B cell (primary cell): ENCODE measurements at places on chromosomes 4 and X. TPM values are rescaled to one million over a fixed set of nuclear protein-coding genes. Genes with fewer than 3 reads are reported as not detected.

Gene RS1
- total RNA-seq, result not detected in 2 replicates

Gene RPL39
- 3,259 and 3,356 TPM in 2 replicates for total RNA-seq

Gene BMX
- not detected in 2 replicates for total RNA-seq

Gene SPIN2A
- 3.3 and 3.7 TPM in 2 replicates for total RNA-seq

Gene RWDD4
- total RNA-seq, result 15.7 and 16.3 TPM in 2 replicates

Gene XG
- 0.56 TPM in 1 of 2 replicates, not detected in the other for total RNA-seq

Gene CFI
- not detected in 2 replicates for total RNA-seq

Gene BCORL1
- 14.3 and 14.4 TPM in 2 replicates for total RNA-seq

Gene L1CAM
- total RNA-seq, result 19.9 and 22.2 TPM in 2 replicates

Gene WNK3
- 1.2 and 1.8 TPM in 2 replicates for total RNA-seq

Gene DUSP9
- total RNA-seq, result not detected in 2 replicates

Gene AR
- total RNA-seq, result not detected in 2 replicates

Gene PIR
- 0.22 and 0.24 TPM in 2 replicates for total RNA-seq

Gene ASB5
- total RNA-seq, result not detected in 2 replicates

Gene CENPVL1
- total RNA-seq, result not detected in 2 replicates

Gene KANTR
- 26.8 and 32.6 TPM in 2 replicates for total RNA-seq

Gene PABPC4L
- total RNA-seq, result not detected in 2 replicates

Gene PAGE5
- total RNA-seq, result not detected in 2 replicates

Gene C4orf36
- total RNA-seq, result 0.85 TPM in 1 of 2 replicates, not detected in the other

Gene MAGEE2
- total RNA-seq, result not detected in 2 replicates

Gene PF4V1
- total RNA-seq, result not detected in 2 replicates

Gene IL13RA2
- not detected in 2 replicates for total RNA-seq

Gene STARD8
- 0.46 and 0.54 TPM in 2 replicates for total RNA-seq

Gene CFAP299
- not detected in 2 replicates for total RNA-seq

Gene NUDT11
- 0.24 TPM in 1 of 2 replicates, not detected in the other for total RNA-seq

Gene SULT1B1
- 0.10 and 0.12 TPM in 2 replicates for total RNA-seq

Gene ANXA5
- total RNA-seq, result 66.5 and 67.8 TPM in 2 replicates

Gene NPY2R
- total RNA-seq, result not detected in 2 replicates

Gene SPANXA1
- total RNA-seq, result not detected in 2 replicates

Gene TMPRSS11D
- not detected in 2 replicates for total RNA-seq

Gene MTNR1A
- not detected in 2 replicates for total RNA-seq

Gene HTRA3
- not detected in 2 replicates for total RNA-seq

Gene XAGE2
- total RNA-seq, result not detected in 2 replicates

Gene OPN1MW
- total RNA-seq, result not detected in 2 replicates

Gene FATE1
- not detected in 2 replicates for total RNA-seq

Gene ENAM
- total RNA-seq, result not detected in 2 replicates

Gene SCRG1
- not detected in 2 replicates for total RNA-seq

Gene SPACA5
- not detected in 2 replicates for total RNA-seq

Gene PRDM8
- 30.1 and 35.6 TPM in 2 replicates for total RNA-seq

Gene FAM53A
- total RNA-seq, result 1.8 and 4.2 TPM in 2 replicates

Gene F8A3
- 7.7 and 14.8 TPM in 2 replicates for total RNA-seq
